ENCODE measurements at places on chromosomes 5 and 9.

DNA sequence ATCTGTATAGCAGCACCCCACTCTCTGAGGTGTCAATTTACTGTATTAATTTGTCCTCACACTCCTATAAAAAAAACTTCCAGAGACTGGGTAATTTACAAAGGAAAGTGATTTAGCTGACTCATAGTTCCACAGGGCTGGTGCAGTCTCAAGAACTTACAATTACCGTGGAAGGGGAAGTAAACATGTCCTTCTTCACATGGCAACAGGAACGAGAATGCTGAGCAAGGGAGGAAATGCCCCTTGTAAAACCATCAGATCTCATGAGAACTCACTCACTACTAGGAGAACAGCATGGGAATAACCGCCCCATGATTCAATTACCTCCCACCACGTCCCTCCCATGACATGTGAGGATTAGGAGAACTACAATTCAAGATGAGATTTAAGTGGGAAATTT, 602.6 kb downstream of the MTRR start:
- no peak for DNase-seq

DNA sequence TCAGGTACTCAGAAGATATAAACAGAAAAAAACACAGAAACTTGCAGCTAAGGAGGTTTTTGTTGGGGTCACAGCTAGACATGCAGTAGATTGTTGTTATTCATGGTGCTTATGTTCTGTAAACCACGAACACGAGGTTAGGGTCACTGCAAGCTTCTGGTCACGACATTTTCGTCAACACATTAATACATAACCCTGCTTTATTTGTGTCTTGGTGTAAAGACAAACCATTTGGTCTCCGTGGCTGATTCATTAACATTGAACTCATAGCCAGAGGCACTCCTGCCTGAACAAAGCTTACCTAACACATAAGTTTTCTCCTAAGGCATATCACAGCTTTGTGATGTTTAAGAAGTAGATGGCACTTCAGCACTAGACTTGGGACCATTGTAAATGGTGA, 16.9 kb downstream of the TEK start:
- DNase-seq = no peak

DNA sequence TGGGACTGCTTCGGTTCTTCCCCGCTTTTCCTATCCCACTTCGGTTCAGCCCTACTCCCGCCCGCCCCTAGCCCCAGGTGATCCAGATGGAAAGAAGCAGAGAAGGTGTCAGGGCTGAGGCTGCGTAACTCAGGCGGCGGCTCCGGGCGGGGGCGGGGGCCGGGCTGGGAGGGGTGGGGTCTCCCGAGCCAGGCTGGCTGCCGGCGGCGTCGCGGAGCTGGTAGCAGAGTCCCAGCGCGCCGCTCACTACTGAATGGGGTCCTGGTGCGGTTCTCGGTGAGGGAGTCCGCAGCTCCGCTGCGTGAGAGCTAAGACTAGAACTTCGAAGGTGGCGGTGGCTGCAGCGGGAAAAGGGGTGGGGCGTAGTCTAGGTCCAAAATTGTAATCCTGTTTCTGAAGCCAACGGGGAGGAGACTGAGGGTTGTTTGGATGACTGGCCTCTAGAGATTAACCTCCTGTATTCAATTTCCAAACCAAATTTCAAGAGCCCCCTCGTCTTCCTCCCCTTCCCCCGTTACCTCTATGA, 1.4 kb downstream of the PRR16 start:
- DNase-seq = peak; percentile 56

DNA sequence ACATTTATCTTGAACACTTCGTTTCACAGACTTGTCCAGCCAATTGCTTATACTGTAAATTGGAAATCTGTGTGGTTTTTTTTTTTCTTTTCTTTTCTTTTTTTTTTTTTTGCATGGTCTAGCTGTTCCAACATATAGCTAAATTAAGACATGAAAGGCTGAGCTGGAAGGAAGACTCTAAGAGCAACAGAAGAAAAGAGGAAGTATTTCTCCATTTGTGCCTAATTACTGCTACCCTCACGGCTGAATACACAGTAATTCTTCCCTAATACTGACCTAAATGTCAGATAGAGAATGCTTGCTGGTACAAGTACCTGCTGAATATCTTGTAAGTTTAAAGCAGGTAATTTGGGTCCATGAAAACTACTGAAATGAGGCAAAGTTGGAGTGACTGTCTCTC, 11.0 kb upstream of the HAPLN1 start:
- no peak for DNase-seq

- DNase-seq = no peak
Observed at GRCh38 chr9:116992865-116993264, 305.8 kb downstream of the TRIM32 start.

- no peak for DNase-seq
Observed at GRCh38 chr5:58965677-58966414, 383.0 kb downstream of the RAB3C start.

GRCh38 chr5:117590944-117591343, 1016.3 kb upstream of the SEMA6A start:
- DNase-seq = no peak

DNA sequence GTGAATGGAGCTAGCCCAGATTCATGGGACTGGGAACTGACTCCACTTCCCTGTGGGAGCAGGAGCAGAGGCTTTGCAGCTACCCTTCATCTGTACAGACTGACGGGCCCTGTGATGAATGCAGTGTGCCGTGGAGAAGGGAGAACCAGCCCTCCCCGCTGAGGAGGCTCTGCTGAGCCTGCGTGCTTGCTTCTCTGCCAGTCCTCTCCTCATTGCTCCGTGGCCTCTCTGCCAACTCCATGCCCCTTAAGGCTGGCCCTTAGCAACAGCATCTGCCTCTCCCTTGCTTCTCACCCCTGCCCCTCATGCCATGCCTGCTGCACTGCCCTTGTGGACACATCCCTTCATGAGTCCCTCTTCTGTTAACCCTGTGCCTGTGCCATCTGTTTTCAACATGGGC, 53.6 kb downstream of the GADD45G start:
- DNase-seq = peak; percentile 48

- no peak for DNase-seq
Observed at GRCh38 chr5:180349391-180349790, 3.7 kb downstream of the GFPT2 start.

DNA sequence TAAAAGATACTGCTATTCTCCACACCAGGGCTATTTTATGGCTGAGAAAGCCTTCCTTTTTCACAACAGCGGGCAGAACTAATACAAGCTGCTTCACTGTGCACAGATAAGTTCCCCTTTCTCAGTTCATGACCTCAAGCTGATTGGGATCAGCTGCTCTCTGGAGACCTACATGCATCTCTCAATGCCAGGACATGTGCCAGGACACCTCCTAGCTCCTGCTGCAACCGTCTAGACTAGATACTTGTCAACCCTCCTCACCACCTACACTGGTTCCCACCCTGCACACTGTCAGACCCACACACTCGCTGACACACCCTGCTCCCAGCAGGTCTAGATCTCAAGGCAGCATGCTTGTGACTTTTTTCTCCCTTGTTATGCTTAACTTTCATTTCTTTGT, 39.8 kb downstream of the STARD4 start:
- no peak for DNase-seq

DNA sequence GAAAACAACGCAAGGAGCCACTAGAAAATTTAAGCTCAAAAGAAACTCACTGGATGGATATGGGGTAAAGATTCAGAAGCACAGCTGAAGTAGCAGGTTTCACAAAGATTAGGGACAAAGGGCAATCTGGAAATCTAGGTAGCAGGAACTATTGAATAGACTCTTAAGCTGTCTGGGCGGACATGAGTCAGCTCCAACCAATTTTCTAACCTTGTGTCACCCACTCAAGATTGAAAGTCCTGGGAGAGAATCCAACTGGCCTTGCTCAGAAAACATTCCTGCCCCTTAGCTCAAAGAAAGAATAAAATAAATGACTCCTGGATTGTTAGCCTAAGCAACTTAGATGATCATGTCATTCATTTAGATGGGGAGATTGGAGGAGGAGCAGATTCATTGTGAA, 69.2 kb downstream of the STK32A start:
- DNase-seq = no peak

DNA sequence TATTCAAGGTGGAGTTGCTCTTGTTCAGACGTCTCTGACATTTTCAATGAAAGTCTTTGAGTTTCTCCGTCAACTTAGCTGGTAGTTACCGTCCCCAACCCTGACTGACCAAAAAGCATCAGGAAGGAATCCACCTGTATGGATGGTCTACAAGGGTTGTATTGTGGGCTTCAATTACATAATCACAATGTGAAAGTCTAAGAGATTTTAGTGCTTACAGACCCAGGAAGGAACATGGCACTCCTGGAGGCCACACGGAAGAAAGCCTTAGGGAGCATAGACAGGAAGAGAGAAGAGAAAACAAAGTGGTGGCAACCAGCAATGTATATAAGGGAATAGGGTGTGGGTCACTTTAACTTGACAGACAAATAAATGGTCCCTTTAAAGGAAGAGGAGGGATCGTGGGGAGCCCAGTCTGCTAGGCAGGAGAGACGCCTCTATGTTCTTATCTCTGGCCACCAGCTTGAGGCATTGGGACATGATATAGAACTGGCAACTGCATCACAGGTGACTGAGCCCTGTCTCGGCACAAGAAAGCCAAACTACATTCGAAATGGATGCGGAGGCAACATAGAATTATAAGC, 80.4 kb downstream of the ALDH7A1 start:
- no peak for DNase-seq

- DNase-seq = no peak
Observed at GRCh38 chr5:42886635-42887034, 74.9 kb upstream of the SELENOP start.

DNA sequence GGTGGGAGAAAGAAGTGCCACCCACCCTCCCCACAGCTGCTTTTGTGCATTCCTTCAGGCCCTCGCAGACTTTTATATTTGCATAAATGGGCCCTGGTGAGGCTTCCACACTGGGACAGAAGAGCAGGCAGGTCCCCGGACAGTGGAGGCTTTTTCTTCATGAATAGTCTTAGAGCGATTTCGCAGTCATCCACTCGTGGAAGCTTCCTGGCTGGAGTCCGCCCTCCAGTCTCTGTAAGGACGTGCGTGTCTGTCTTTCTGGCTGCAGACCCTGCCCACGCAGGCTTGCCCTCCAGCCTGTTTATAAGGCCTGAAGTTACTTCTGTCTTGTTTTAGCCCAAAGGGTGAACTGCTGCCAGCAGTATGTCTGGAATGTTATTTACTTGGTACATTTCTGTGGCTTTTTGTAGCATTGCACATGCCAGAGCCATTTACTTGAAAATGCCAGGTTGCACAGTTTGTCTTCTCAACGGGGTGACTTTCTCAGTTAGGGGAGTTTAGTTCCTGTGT, 195.7 kb downstream of the AOPEP start:
- DNase-seq = no peak

GRCh38 chr5:166768536-166768935, 1522.9 kb upstream of the WWC1 start:
- no peak for DNase-seq

- DNase-seq = no peak
Observed at GRCh38 chr9:132982458-132982857, 4.0 kb downstream of the GFI1B start.

DNA sequence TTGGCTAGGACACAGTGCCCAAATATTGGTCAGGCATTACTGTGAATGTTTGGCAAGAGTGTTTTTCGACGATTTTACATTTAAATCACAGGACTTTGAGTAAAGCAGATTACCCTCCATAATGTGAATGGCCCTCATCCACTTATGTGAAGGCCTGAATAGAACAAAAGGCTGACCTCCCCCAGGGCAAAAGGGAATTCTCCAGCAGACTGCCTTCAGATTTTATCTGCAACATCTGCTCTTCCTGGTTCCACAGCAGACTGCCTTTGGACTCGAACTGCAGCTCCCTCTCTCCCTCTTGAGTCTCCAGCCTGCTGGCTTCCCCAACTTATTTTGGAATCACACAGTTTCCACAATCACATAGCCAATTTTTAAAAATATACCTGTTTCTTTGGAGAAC, 7.1 kb upstream of the TMEM215 start:
- DNase-seq = no peak

- no peak for DNase-seq
Observed at GRCh38 chr9:126630458-126631237, 16.9 kb downstream of the LMX1B start.

- no peak for DNase-seq
Observed at GRCh38 chr9:137547687-137548543, 2.3 kb downstream of the PNPLA7 start.

GRCh38 chr5:177596775-177597238, 3.1 kb upstream of the B4GALT7 start:
- no peak for DNase-seq

GRCh38 chr5:429453-430188, 13.4 kb upstream of the EXOC3 start:
- DNase-seq = no peak

- DNase-seq = no peak
Observed at GRCh38 chr5:134784946-134785620, 26.5 kb downstream of the DDX46 start.

DNA sequence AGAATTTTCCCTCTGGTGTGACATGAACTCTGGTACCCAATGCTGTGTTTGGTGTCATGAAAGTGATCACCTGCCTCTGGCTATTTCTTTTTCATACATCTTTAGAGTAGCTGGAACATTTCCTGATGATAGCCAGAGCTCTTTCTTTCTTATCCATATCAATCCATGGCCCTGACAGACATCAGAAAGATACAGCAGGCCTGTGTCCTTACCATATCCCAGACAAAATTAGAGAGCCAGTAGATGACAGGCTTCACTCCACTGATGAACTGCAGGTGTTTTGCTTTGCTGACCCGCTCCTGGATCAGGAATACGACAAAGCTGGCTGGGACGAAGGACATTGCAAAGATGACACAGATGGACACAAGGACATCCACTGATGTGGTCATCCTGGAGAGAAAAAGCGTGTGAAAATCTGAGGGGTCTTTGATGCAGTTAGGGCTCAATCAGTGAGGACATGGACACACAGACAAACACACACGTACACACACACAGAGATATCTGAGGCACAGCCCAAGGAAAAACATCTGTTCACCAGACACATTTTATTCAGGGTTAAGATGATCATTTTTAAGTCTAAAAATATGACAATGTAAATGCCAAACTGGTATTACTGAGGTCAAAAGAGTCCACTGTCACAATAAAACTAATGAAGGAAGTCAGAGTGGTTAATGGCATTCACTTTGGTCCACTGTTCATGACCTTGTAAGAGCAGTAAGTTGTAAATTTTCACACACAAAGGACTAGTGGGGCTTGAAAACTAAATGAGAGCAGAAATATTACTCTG, 34.5 kb downstream of the NIPSNAP3B start:
- DNase-seq = no peak

All from hypothalamus (tissue), 51 donors.